Activated effector memory CD4-positive, alpha-beta T cell treated with Interleukin-2 at 50 U/mL for 16 hours (primary cell): ENCODE measurements at places on chromosomes 5 and 9.

DNA sequence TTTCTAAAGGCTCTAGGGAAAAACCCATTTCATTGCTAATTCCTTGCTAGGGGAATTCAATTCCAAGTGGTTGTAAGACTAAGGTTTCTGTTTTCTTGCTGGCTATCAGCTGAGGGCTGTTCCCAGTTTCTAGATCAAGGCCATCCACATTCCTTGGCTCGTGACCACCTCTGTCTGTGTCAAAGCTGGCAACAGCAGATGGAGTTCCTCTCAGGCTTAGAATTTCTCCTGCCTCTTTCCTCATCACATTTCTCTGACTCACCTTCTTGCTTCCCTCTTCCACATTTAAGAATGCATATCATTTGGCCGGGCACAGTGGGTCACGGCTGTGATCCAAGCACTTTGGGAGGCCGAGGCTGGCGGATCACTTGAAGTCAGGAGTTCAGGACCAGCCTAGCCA is 19.0 kb downstream of the DAB2IP start:
- no peak for DNase-seq

DNA sequence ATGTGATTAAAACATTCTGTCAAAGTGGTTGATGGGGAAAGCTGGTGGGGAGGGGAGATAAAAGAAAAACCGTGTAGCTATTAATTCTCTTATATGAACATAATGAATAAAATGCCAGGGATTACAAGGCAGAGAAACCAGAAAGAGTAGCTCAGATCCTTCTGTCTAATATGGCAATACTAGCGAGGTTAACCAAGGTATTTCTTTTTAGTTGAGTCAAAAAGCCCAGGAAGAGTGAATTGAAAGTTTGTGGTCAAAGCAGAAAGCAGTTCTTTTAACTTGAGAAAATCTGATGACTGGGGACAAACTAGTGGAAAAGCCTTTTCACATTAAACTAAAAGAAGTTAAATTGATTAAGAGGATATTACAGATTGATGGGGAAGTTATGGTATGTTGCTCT is 76.0 kb downstream of the ERBIN start:
- DNase-seq = no peak

DNA sequence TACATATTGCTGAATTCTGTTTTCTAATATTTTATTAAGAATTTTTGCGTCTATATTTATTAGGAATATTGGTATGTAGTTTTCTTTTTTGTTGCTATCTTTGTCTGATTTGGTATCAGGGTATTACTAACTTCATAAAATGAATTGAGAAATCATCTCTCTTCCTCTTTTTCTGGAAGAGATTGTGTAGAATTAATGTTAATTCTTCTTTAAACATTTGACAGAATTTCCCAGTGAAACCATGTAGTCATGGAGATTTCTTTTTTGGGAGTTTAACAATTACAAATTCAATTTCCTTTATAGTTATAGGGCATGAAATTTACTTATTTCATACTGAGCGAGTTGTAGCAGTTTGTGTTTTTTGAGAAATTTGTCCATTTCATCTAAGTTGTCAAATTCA is 3.3 kb upstream of the FAM170A start:
- DNase-seq = no peak

DNA sequence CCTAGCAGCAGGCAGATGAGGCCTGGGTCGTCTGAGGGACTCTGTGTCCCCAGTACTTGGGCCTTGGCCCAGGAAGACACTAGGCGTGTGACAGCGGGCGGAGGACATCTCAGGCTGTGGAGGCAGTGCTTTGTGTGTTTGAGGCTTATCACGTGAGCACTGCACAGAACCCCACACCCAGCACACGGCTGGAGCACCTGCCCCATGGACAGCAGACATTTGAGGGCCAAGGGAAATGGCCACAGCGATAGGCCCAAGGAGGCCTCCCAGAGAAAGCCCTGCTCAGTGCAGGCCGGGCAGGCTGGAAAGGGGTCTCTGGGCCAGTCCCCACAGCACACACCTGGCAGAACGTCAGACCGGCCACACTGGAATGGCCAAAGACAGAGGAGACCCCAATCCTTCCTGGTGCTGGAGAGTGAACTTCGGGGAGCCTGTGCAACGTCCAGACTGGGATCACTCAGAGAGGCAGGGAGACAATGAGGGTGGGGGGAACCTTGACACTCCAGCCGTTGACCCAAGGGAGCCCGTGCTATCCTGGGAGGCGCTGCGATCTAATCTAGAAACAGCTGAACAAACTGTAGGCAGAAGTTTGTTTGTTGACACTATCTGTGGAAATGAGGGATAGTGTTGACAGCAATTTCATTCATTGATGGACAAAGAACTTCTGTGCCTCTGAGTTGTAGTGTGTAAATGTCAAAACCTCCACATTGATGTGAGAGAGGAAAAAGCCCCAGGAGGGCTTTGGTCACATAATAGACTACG is 19.6 kb upstream of the FLT4 start:
- no peak for DNase-seq

- DNase-seq = no peak
Measured at GRCh38 chr9:136763649-136764035, 676 bp downstream of the LCN15 start.

- no peak for DNase-seq
Measured at GRCh38 chr9:93009337-93010015, 49.0 kb upstream of the SUSD3 start.

DNA sequence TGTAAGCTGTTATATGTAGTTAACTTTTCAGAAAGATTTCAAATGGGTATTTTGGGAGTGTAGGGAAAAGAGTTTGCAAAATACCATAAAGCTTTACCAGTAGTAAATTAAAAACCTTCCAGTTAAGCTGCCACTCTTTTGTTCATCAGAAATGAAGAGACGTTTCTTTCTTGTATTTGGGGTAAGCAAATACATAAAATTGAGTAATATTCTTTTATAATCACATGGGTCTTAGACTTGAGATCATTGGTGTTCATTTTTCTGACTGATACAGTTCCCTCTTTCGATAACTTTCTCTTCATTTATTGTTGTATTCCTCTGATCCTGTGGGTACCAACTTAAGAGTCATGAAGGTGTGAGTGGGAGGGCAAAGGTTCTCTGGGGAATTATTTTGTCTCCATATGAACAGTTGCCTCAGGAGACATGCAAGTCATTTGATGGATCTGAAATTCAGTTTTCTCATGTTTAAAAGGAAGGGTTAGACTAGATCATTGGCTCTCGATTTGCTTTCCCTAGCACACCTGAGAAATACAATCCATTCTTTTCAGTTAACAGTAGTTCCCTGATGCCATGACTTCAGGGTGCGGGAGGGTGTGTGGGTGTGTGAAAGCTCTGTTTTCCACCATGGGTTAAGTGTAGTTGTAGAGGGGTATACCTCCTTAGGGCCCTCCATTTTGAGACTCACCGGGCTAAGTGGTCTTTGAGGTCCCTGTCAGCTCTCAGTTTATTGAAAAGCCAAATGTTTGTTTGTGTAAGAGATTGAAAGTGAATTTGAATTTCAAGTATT is 47.7 kb downstream of the CNTRL start:
- no peak for DNase-seq

- no peak for DNase-seq
Measured at GRCh38 chr9:83061990-83062650, 822 bp downstream of the RASEF start.

GRCh38 chr9:123724211-123724796 is 205.6 kb downstream of the DENND1A start:
- DNase-seq = no peak

DNA sequence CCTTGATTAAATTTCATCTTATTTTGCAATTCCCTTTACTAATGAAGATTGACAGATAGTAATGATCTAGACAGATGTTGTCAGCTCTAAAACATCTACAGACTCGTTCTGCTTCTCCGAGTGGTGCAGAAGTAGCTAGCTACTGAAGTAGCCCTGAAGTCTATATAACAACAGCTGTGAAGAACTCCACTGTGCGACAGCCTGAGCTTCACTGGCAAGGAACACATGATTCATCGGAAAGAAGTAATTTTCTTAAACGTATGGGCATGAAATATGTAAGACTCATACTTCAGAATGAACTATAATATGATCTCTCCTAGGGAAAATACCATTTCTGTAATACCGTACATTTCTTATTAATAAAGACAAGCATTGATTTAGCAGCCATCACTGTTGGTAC is 96.2 kb downstream of the TRPM3 start:
- DNase-seq = no peak

DNA sequence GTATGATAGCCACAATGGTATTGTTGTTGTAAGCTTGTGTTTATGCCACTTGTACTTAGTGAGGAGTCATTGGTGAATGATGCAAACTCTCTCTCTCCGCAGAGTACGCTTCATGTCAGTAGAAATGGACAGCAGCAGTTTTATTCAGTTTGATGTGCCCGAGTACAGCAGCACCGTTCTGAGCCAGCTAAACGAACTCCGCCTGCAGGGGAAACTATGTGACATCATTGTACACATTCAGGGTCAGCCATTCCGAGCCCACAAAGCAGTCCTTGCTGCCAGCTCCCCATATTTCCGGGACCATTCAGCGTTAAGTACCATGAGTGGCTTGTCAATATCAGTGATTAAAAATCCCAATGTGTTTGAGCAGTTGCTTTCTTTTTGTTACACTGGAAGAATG is 18.8 kb downstream of the ZBTB34 start:
- DNase-seq = no peak

DNA sequence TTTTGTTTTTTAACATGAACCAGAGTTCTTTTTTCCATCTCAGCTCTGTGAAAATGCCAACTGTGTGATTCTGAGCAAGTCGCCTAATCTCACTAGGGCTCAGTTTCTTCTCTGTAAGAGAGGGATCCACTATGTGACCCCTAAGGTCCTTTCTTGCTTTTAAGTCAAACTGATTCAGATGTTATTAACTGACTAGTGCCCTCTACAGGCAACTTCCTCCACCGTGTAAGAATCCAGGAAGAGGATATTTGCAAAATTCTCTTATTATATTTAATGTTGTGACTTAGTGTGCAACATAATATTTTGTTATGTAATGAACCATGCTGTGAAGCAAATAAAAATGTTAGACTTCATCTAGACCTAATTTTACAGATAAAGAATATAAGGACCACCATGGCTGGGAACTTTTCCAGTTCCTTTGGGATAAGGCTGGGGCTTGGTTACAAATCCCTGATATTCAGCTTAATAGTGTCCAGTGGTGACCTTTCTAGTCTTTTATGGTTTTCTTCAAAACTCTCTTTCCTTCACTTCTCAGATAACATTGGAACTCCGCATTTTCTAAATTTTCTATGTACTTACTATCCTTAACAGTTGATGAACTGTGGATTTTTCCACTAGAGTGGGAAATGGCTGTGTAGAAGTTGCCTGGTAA is 244.7 kb downstream of the PIK3R1 start:
- no peak for DNase-seq

GRCh38 chr5:5042806-5043205 is 97.3 kb upstream of the ADAMTS16 start:
- DNase-seq = no peak

- no peak for DNase-seq
Measured at GRCh38 chr5:129459777-129460671, at the start of gene ADAMTS19. Gene ADAMTS19 (plus strand): TSS chr5:129460298. CDS start chr5:129460392, 94 bp downstream.
